Activated CD8-positive, alpha-beta T cell treated with anti-CD3 and anti-CD28 coated beads for 36 hours (primary cell): ENCODE measurements at places on chromosomes 13 and 19. TPM values are rescaled to one million over a fixed set of nuclear protein-coding genes. Genes with fewer than 3 reads are reported as not detected.

GRCh38 chr19:53813996-53814395 lies 10.1 kb downstream of the NLRP12 start:
- no peak for DNase-seq
- H3K36me3 ChIP-seq = no peaks in the 10 kb centered on the region

The ZNF763 gene
- total RNA-seq = 1.7 TPM

GRCh38 chr13:53885997-53886396 lies 857.4 kb downstream of the OLFM4 start:
- DNase-seq = no peak
- no peaks in the 10 kb centered on the region for H3K36me3 ChIP-seq
- H3K27me3 ChIP-seq = no peaks in the 10 kb centered on the region

DNA sequence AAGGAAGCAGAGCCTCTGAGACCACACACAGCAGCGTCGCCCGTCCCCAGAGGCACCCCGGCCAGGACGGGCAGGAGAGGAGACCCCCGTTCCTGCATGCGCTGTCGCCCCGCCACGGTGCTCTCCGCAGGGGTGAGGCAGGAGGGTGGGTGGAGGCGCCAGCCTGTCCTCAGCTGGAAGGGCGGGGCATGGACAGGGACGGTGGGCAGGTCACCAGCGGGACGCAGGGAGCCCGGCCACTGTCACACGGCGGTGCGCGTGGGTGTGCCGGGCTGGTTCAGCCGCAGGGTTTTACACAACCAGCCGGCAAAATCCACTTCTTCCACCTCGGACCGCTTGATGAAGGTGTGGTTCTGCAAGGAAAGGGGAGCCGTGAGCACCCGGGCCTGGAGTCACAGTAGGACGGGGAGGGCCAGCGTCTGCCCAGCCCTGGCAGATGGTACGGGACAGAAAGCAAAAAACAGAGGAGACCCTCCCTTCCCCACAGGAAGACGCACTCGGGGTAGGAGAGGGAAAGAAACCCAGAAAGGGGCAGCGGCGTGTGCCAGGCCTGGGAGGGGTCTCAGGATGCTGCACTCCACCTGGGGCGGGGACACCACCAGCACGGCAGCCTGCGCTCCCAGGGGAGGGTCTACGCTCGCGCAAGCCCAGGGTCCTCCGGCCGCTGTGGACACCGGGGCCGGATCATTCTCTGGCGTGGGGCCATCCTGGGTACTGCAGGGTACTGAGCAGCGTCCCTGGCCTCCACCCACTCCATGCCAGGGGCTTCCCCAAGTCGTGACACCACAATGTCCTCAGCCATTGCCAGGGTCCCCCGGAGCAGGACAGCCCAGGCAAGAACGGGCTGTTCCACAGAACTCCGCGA lies 23.9 kb upstream of the ZBTB7A start:
- peaks cover 20% of the 10 kb centered on the region for H3K36me3 ChIP-seq
- no peaks in the 10 kb centered on the region for H3K27me3 ChIP-seq
- peak overlapping the region; percentile 92 for H3K27ac ChIP-seq
- H3K4me1 ChIP-seq = peaks cover 46% of the 10 kb centered on the region

DNA sequence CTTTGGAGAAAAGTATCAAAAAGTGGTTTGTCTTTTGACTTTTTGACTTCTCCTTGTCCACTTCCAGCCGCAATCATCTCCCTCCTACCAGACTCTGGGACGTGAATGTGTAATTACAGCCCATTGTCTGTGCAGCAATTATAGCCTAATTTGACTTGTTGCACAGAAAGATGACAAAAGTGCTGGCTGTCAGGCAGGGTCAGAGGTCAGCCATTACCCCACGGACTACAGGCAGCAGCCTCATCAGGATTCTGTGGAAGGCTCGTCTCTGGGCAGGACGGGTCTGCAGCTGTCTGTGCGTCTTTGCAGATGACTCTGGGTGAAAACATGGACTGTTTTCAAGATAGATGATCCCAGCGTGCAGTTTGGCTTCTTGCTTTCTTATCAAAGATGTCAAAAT lies 102.2 kb upstream of the EDNRB start:
- H3K27me3 ChIP-seq = peaks cover 2% of the 10 kb centered on the region
- H3K36me3 ChIP-seq = no peaks in the 10 kb centered on the region
- no peak for DNase-seq
- peaks cover 10% of the 10 kb centered on the region for H3K4me1 ChIP-seq
- H3K4me3 ChIP-seq = no peak overlapping the region

- H3K4me3 ChIP-seq = no peak overlapping the region
- no peaks in the 10 kb centered on the region for H3K4me1 ChIP-seq
These were observed 12.6 kb upstream of the LILRB4 start for GRCh38 chr19:54650108-54650655.

DNA sequence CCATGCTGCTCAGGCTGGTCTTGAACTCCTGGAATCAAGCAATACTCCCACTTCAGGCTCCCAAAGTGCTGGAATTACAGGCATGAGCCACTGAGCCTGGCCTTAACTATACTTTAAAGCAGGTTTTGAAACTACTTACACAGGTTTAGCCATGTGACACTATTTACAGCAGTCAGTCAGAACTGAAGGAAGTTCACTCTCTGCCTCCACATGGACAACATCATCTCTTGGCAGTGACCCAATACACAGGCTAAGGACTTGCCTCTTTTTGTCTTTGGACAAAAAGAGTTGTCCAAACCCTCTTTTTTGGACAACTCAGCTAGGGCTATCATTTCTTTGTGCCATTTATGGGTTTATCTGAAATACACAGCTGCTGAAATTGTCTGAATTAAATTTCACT lies 89.0 kb upstream of the CLDN10 start:
- H3K27ac ChIP-seq = no peak overlapping the region
- peaks cover 1% of the 10 kb centered on the region for H3K36me3 ChIP-seq
- H3K27me3 ChIP-seq = peaks cover 2% of the 10 kb centered on the region

DNA sequence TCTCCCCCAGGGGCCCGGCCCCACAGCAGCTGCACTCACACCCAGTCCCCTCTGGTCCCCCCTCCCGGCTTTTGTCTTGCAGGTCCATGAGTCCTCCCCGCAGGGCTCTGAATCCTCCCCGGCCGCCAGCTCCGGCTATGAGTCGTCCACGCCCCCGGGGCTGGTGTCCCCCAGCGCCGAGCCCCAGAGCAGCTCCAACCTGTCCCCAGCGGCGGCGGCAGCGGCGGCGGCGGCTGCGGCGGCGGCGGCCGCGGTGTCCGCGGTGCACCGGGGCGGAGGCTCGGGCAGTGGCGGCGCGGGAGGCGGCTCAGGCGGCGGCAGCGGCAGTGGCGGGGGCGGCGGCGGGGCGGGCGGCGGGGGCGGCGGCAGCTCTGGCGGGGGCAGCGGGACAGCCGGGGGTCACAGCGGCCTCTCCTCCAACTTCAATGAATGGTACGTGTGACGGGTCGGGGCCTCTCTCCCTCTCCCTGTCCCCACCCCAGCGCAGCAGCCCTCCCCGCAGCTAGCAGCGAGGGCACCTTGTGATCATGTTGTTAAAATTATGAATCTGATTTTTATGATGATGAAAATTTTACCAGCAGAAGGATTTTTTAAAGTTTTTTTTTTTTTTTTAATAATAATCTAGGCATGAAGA lies 3.8 kb downstream of the ZIC2 start:
- no peak overlapping the region for H3K4me3 ChIP-seq
- H3K27me3 ChIP-seq = peaks cover 70% of the 10 kb centered on the region
- H3K36me3 ChIP-seq = peaks cover 11% of the 10 kb centered on the region
- H3K27ac ChIP-seq = no peak overlapping the region
- H3K4me1 ChIP-seq = peaks cover 30% of the 10 kb centered on the region

- H3K27ac ChIP-seq = peak overlapping the region; percentile 91
- H3K36me3 ChIP-seq = peaks cover 44% of the 10 kb centered on the region
- peaks cover 33% of the 10 kb centered on the region for H3K4me1 ChIP-seq
- DNase-seq = peak; percentile 64
- H3K4me3 ChIP-seq = peak overlapping the region; percentile 93
These were observed 964 bp downstream of the KHSRP start for GRCh38 chr19:6423499-6424194.

DNA sequence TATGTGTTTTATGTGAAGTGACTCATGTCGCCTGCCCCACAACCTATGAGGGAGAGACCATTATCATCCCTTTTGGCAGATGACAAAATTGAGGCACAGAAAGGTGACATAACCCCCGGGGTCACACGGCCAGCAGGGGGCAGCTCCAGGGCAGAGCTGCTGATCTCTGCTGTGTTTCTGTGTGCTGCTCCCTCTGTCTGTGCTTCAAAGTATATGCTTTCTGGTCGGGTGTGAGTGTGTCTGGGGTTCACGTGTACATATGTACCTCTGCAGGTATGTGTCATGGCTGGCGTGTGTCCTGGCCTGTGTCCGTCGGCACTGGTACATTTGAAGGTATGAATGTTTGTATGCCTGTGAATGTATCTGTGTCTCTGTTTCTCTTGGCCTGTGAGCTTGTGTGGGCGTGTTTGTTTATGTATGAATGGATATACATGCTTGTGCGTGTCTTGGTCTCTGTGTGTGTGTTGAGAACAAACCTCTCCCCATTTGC lies 7.1 kb downstream of the LIPE start:
- peaks cover 35% of the 10 kb centered on the region for H3K4me1 ChIP-seq
- no peaks in the 10 kb centered on the region for H3K27me3 ChIP-seq
- no peak overlapping the region for H3K4me3 ChIP-seq

- H3K27ac ChIP-seq = no peak overlapping the region
- H3K4me1 ChIP-seq = no peaks in the 10 kb centered on the region
- no peak for DNase-seq
- H3K27me3 ChIP-seq = peaks cover 5% of the 10 kb centered on the region
- H3K4me3 ChIP-seq = no peak overlapping the region
These were observed 12.6 kb downstream of the SCEL start for GRCh38 chr13:77548095-77548494.

The GSX1 gene
- total RNA-seq = not detected

DNA sequence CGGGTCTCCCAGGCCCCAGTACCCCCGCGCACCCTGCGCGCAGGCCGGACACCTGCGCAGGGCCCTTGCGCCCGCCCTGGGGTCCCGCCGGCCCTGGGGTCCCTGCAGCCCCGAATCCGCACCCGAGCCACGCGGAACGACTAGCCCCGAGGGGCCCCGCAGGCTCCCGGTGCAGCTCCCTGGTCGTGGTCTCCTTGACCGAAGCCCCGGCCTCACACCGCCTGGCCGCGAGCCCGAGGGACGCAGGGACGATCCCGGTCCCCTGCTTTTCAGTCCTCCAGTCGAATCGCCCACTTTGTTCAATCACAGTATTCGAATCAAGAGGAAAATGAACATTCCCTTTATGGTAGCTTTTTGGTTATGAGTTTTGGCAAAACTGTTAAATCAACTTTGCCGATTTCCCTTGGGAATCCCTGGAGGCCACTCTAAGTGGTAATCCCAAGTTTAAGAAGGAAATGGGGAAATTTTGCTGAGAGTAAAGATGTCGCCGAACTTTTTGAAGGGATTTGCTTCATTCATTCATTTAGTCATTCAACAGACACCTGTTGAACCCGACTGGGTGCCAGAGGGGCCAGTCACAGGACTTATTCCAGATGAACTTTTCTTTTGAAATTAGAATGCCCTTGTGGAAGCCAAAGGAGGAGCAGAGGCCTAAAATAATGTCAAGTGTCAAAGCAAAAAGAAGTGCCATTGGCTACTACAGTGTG lies 75.0 kb downstream of the ZIC5 start:
- H3K36me3 ChIP-seq = no peaks in the 10 kb centered on the region
- H3K4me1 ChIP-seq = peaks cover 8% of the 10 kb centered on the region

The CELF5 gene
- 0.56 TPM for total RNA-seq

The RETN gene
- total RNA-seq = not detected

DNA sequence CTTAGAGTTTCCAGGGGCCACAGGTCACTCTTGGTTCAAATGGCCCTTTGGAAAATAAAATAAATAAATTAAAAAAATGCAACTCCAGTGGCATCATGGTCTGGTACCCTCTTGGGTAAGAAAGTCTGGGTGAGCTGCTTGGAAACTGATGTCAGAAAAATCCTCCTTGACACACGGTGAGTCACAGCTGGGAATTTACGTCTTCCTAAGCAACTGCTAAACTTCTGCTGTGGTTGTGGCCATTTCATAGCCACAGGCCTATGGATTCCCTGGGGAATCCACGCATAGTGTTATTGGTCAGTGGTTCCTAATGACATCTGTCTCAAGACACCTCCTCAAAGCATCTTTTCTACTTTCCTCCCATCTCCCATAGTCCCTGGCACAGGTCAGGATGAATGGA lies 220.8 kb downstream of the COG6 start:
- H3K27ac ChIP-seq = no peak overlapping the region
- H3K27me3 ChIP-seq = peaks cover under 1% of the 10 kb centered on the region
- H3K4me1 ChIP-seq = no peaks in the 10 kb centered on the region
- H3K36me3 ChIP-seq = no peaks in the 10 kb centered on the region
- H3K4me3 ChIP-seq = no peak overlapping the region

- no peaks in the 10 kb centered on the region for H3K27me3 ChIP-seq
- no peaks in the 10 kb centered on the region for H3K4me1 ChIP-seq
- no peak overlapping the region for H3K4me3 ChIP-seq
- no peak for DNase-seq
These were observed 379.1 kb downstream of the SUCLA2 start for GRCh38 chr13:47621931-47622330.

The ZIM2 gene
- not detected for total RNA-seq

GRCh38 chr19:16146112-16146511 lies 2.6 kb downstream of the HSH2D start:
- peaks cover 18% of the 10 kb centered on the region for H3K36me3 ChIP-seq
- no peaks in the 10 kb centered on the region for H3K27me3 ChIP-seq
- no peak for DNase-seq
- H3K4me3 ChIP-seq = no peak overlapping the region

The DMRTC2 gene
- total RNA-seq = not detected

The WDR88 gene
- not detected for total RNA-seq

GRCh38 chr19:1417681-1418495 lies 10.5 kb downstream of the DAZAP1 start:
- H3K36me3 ChIP-seq = peaks cover 41% of the 10 kb centered on the region
- peaks cover 44% of the 10 kb centered on the region for H3K4me1 ChIP-seq
- H3K4me3 ChIP-seq = no peak overlapping the region
- H3K27me3 ChIP-seq = no peaks in the 10 kb centered on the region
- no peak for DNase-seq
